ENCODE measurements at places on chromosomes 1 and 21. TPM values are rescaled to one million over a fixed set of nuclear protein-coding genes. Genes with fewer than 3 reads are reported as not detected.
A peak's percentile ranks its signal among the peaks of the same experiment; 100 is the strongest.

GRCh38 chr1:26373281-26373680 lies 731 bp upstream of the ZNF683 start:
- H3K27me3 ChIP-seq, result peaks cover 7% of the 10 kb centered on the region
- H3K4me1 ChIP-seq, result peaks cover 19% of the 10 kb centered on the region
- no peak overlapping the region for H3K4me3 ChIP-seq
- no peak overlapping the region for H3K27ac ChIP-seq
- no peak for DNase-seq
- H3K36me3 ChIP-seq, result no peaks in the 10 kb centered on the region

TEX38 gene
- total RNA-seq, result 0.21 TPM

RIIAD1 gene
- total RNA-seq, result not detected

CENPL gene
- 17.2 TPM for total RNA-seq

DNA sequence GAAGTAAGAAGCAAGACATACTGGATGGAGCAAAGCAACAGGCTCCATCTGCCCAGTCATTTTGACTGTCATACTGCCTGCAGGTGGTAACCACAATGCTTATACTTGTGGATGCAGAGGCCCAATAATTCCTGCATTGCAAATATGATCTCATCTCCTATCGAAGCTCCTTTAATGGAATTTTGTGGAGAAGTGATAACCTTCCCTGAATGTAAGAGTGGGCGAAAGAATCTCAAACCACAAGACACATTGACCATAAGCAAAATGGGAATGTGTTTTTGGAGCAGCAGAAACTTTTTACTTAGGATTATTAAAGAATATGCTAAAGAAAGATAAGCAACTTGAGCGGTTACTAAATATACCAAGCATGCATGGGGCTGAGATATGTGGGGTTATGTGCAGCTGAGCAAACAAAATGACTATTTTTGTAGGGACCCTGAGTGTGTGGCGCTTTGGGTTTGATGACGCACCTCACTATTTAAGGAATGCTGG lies 77.4 kb upstream of the BACH1 start:
- H3K27me3 ChIP-seq, result no peaks in the 10 kb centered on the region
- no peak overlapping the region for H3K27ac ChIP-seq
- peaks cover 15% of the 10 kb centered on the region for H3K4me1 ChIP-seq

- H3K27ac ChIP-seq, result no peak overlapping the region
- no peak for DNase-seq
- peak overlapping the region; percentile 69 for H3K4me3 ChIP-seq
- H3K4me1 ChIP-seq, result peaks cover 64% of the 10 kb centered on the region
Observed at GRCh38 chr1:47229031-47229885, 2.8 kb downstream of the TAL1 start.

FAM177B gene
- not detected for total RNA-seq

MOB3C gene
- total RNA-seq, result 4.0 TPM

- DNase-seq, result no peak
- no peaks in the 10 kb centered on the region for H3K4me1 ChIP-seq
- H3K4me3 ChIP-seq, result no peak overlapping the region
- no peak overlapping the region for H3K27ac ChIP-seq
- H3K36me3 ChIP-seq, result no peaks in the 10 kb centered on the region
- no peaks in the 10 kb centered on the region for H3K27me3 ChIP-seq
Observed at GRCh38 chr1:185566995-185567394, 167.2 kb upstream of the HMCN1 start.

- no peaks in the 10 kb centered on the region for H3K27me3 ChIP-seq
- H3K36me3 ChIP-seq, result no peaks in the 10 kb centered on the region
- H3K4me3 ChIP-seq, result no peak overlapping the region
- no peak overlapping the region for H3K27ac ChIP-seq
- H3K4me1 ChIP-seq, result no peaks in the 10 kb centered on the region
Observed at GRCh38 chr1:15992582-15993500, 11.2 kb upstream of the SRARP start.

C1orf141 gene
- total RNA-seq, result not detected

TMCO1 gene
- total RNA-seq, result 52.5 TPM

GRCh38 chr1:227215863-227216510 lies 102.3 kb downstream of the CDC42BPA start:
- H3K27ac ChIP-seq, result no peak overlapping the region
- no peaks in the 10 kb centered on the region for H3K27me3 ChIP-seq
- DNase-seq, result no peak
- no peak overlapping the region for H3K4me3 ChIP-seq

DNA sequence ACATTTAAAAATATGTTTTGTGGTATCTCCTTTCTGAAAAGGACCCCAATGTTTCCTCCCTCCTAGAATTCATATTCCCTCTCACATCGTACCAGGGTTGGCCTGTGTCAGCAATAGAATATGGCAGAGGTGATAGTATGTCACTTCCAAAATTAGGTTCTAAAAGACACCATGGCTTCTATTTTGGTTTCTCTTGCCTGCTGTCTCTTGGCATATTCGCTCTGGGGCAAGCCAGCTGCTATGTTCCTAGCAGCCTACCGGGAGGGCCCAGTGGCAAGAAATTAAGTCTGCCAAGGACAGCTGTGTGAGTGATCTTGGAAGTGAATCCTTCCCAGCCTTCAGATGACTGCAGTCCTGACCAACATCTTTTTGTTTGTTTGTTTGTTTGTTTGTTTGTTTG lies 92.9 kb upstream of the PPM1J start:
- H3K36me3 ChIP-seq, result no peaks in the 10 kb centered on the region
- no peak overlapping the region for H3K4me3 ChIP-seq
- peaks cover 4% of the 10 kb centered on the region for H3K27me3 ChIP-seq

PLEKHN1 gene
- 3.0 TPM for total RNA-seq

C8B gene
- 0.30 TPM for total RNA-seq

DNA sequence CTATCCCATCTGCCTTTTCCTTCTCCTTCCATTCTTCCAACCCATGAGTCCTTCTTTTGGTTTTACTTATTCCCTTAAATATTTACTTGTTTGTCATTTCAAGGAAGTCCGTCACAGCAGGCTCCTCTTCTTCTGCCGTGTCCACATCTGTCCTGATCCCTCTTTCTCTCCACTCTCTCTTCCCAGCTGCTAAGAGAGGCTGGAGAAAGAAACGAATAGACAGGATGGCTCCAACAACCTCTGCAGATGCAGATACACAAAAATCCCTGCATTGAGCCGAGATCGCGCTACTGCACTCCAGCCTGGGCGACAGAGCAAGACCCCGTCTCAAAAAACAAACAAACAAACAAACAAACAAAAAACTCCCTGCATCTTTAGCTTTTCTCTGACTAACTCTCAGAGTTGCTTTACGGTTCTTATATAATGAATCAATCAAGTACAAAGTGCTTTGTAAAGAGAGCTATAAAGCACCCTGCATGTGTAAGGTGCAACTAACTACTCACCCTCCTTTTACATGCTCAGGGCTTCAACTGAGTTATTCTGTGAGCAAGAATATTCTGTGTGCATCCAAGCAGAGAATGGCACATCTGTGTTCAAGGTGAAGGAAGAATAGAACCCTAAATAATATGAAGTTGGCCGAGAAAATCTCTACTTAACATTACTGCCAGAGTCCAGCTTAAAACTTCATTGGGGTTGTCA lies 3.8 kb upstream of the SAMD13 start:
- no peak for DNase-seq
- H3K27me3 ChIP-seq, result no peaks in the 10 kb centered on the region
- peak overlapping the region; percentile 95 for H3K4me3 ChIP-seq
- peaks cover 7% of the 10 kb centered on the region for H3K36me3 ChIP-seq
- peaks cover 39% of the 10 kb centered on the region for H3K4me1 ChIP-seq
- H3K27ac ChIP-seq, result no peak overlapping the region

GRCh38 chr1:224782281-224783000 lies 147.0 kb upstream of the DNAH14 start:
- no peak overlapping the region for H3K4me3 ChIP-seq
- DNase-seq, result no peak
- peaks cover 46% of the 10 kb centered on the region for H3K27me3 ChIP-seq
- no peaks in the 10 kb centered on the region for H3K36me3 ChIP-seq
- no peak overlapping the region for H3K27ac ChIP-seq
- peaks cover 53% of the 10 kb centered on the region for H3K4me1 ChIP-seq

DNA sequence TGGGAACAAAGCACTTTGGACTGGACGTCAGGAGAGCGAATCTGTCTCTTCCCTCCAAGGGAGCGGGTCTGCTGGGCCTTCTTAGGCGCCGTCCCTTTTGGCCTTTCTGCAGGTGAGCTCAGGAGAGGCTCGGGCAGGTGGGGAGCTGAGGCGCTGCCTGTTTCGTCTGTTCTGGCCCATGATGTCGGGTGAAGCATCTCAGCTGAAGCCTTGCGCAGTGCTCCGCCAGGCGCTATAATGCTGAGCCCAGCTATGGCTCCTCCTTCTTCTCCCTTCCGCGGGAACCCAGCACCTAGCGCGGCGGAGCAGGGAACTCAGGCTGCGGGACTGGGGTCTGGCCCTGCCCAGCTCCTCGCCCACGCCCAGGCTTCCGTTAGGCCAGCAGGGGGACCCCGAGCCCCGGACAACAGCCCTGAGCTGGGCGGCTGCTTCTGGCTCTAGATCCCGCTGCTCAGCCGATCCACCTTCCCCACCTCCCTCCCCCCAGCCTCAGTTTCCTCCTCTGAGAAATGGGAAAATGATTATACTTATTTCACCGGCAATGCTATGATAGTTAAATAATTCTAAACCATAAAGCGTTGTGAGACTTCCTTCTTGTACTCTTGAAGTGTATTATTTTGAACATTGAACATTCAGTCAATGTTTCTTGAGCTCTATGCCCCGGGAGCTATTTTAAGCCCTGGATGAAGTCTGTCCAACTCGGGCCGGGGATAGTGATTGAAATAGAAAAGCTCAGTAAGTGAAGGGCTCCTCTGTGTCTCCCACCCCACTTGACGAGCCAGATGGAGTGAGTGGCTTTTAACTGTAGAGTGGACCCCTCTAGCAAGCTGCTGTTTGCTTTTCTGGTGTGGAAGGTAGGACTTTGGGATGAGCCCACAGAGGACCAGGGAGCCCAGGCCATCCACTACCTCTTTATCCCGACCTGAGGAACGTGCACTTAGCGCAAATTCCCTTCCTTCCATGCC lies 9.6 kb upstream of the ADORA1 start:
- H3K27me3 ChIP-seq, result peaks cover 17% of the 10 kb centered on the region
- H3K36me3 ChIP-seq, result no peaks in the 10 kb centered on the region
- H3K4me1 ChIP-seq, result no peaks in the 10 kb centered on the region
- H3K4me3 ChIP-seq, result peak overlapping the region; percentile 47

- no peaks in the 10 kb centered on the region for H3K4me1 ChIP-seq
- no peak overlapping the region for H3K27ac ChIP-seq
- no peak overlapping the region for H3K4me3 ChIP-seq
- H3K36me3 ChIP-seq, result peaks cover 6% of the 10 kb centered on the region
- no peaks in the 10 kb centered on the region for H3K27me3 ChIP-seq
- DNase-seq, result no peak
Observed at GRCh38 chr1:61692155-61692800, 32.7 kb downstream of the TM2D1 start.

NMNAT1 gene
- total RNA-seq, result 2.8 TPM

DNA sequence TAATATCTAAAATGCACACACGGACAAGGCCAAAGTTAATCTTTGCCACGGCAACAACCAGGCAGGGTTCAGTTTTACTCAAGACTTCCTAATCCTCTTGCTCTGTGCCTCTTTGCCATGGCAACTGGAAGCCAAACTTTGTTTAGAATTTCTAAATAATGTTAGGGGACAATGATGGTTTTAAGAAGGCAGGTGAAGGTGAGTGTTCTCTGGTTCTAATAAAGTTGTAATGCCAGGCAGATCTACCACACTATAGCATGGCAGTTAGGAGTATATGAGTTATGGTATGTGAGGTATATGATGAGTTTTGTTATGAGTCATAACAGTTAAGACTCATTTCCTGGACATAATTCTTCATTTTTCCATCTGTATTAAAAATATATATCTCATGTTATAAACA lies 2.7 kb downstream of the PTPRC start:
- no peak for DNase-seq
- H3K27ac ChIP-seq, result no peak overlapping the region
- peaks cover 4% of the 10 kb centered on the region for H3K4me1 ChIP-seq
- H3K27me3 ChIP-seq, result no peaks in the 10 kb centered on the region
- no peaks in the 10 kb centered on the region for H3K36me3 ChIP-seq
- H3K4me3 ChIP-seq, result no peak overlapping the region

GRCh38 chr1:70348399-70349165 lies 5.9 kb downstream of the ANKRD13C start:
- H3K27me3 ChIP-seq, result no peaks in the 10 kb centered on the region
- H3K4me3 ChIP-seq, result no peak overlapping the region
- peaks cover 13% of the 10 kb centered on the region for H3K4me1 ChIP-seq
- no peak overlapping the region for H3K27ac ChIP-seq

- no peak overlapping the region for H3K27ac ChIP-seq
- 0 out of 2 replicates have a peak, but pooled peaks cover under 1% of the 10 kb centered on the region for H3K27me3 ChIP-seq
- no peaks in the 10 kb centered on the region for H3K36me3 ChIP-seq
Observed at GRCh38 chr21:42061195-42061985, 9.7 kb upstream of the UMODL1 start.

DNA sequence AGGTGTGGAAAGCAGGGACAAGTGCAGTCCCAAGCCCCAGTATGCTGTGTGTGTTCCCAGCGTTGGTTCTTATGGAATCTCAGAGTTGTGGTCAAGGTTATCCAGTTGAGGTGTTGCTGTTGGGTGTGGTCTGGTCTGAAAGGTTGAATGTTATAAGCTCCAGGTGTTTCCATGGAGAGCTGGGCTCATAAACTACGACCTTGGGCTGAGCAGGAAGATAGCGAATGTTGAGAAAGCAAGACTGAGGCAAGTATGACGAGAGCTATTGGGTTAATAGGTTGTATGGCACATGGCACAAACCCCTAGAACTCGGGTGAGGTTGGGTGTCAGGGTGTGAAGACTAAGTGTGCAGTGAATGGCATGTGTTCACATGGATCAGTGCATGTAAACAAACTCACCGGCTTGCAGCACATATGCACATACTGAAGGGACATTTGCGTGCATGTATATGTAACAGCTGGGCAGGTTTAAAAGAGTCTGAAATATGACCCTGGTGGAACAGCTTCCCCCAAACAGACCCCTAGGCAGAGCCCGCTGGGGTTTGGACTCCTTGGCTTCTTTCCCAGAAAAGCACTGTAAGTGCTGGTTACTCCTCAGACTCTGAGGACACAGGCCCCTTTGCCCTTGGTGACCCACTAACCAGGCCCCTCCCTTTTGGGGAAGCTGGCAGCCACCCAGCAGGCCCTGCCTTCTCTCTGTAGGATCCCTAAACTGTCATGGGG lies 117.5 kb downstream of the NAV1 start:
- H3K4me3 ChIP-seq, result no peak overlapping the region
- peak overlapping the region; percentile 1 for H3K27ac ChIP-seq
- H3K4me1 ChIP-seq, result peaks cover 42% of the 10 kb centered on the region

DNA sequence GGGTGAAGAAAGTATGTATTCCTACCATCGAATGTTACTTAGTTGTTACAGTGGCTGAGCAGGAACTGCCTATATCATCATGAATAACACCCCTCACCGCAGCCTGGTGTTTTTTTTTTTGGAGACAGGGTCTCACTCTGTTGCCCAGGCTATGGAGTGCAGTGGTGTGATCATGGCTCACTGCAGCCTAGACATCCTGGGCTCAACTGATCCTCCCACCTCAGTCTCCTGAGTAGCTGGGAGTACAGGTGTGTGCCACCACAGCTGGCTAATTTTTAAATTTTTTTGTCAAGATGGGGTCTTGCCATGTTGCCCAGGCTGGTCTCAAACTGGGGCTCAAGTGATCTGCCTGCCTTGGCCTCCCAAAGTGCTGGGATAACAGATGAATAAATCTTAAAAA lies 7.3 kb downstream of the PATJ start:
- H3K27me3 ChIP-seq, result no peaks in the 10 kb centered on the region
- H3K27ac ChIP-seq, result no peak overlapping the region
- peaks cover 45% of the 10 kb centered on the region for H3K4me1 ChIP-seq

Data from WTC11 (cell line).